ENCODE measurements at places on chromosomes 11 and 22.

DNA sequence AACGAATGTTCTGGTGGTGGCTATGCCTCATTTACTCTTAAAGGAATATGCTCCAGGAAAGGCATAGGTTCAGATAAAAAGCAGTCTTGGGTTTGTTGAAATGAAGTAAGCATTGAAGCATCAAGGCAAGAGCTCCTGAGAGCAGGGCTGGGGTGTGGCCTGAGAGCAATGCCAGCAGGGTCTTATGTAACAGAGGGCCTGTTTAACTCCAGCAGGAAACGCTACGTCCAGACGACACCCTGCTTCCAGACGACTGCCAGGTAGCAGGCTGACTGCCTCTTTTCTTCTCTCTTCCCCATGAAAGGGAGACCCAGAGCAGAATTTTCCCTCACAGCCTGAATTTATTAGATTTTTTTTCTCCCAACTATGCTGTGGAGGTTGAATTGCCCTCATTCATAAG lies 127.2 kb upstream of the SLC5A12 start:
- no peaks in the 10 kb centered on the region for H3K27me3 ChIP-seq
- no peak for DNase-seq
- H3K4me1 ChIP-seq, result no peaks in the 10 kb centered on the region
- H3K36me3 ChIP-seq, result no peaks in the 10 kb centered on the region
- no peak overlapping the region for H3K4me3 ChIP-seq

- H3K27ac ChIP-seq, result peak overlapping the region; percentile 85
- peak overlapping the region; percentile 69 for H3K4me3 ChIP-seq
- no peaks in the 10 kb centered on the region for H3K27me3 ChIP-seq
- no peak for DNase-seq
- H3K36me3 ChIP-seq, result no peaks in the 10 kb centered on the region
Measured at GRCh38 chr11:28110821-28111200, 2.6 kb downstream of the METTL15 start.

GRCh38 chr22:25085930-25086901 lies 113.4 kb upstream of the CRYBB3 start:
- no peaks in the 10 kb centered on the region for H3K36me3 ChIP-seq
- H3K27me3 ChIP-seq, result no peaks in the 10 kb centered on the region
- no peak overlapping the region for H3K4me3 ChIP-seq
- DNase-seq, result peak; percentile 51
- H3K4me1 ChIP-seq, result peaks cover 5% of the 10 kb centered on the region
- H3K27ac ChIP-seq, result no peak overlapping the region

GRCh38 chr11:76240666-76241065 lies 34.4 kb upstream of the WNT11 start:
- no peaks in the 10 kb centered on the region for H3K27me3 ChIP-seq
- no peaks in the 10 kb centered on the region for H3K36me3 ChIP-seq
- no peak overlapping the region for H3K27ac ChIP-seq
- no peak for DNase-seq
- H3K4me1 ChIP-seq, result no peaks in the 10 kb centered on the region

Measured in ovary (tissue), 10 donors.